Progenitor cell of endocrine pancreas (in vitro differentiated cells): ENCODE measurements at places on chromosomes 5 and 9.

DNA sequence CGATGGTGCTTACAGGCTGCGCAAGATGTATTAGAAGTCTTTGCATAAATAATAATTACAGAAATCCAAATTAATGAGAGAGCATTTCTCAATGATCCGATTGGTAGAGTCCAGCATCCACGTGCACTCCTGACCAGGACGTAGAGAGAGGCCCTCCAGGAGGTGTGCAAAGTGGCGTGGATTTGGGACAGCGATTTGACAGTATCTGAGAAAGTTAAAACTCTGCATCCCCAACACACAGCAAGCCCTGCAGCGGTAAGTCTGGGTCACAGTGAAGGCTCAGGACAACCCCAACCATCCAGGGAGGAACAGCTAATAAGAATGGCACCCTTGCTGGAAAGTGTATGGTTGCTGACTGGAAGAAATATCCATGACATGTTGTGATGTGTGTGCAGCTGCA, 180.2 kb downstream of the AUH start:
- DNase-seq = no peak

GRCh38 chr9:76519075-76519835, 60.3 kb downstream of the GCNT1 start:
- no peak for DNase-seq

- no peak for DNase-seq
Observed at GRCh38 chr5:132265336-132266030, 8.0 kb downstream of the PDLIM4 start.

GRCh38 chr9:15253786-15254185, 53.2 kb downstream of the TTC39B start:
- no peak for DNase-seq

- no peak for DNase-seq
Observed at GRCh38 chr9:105842023-105842644, 147.8 kb downstream of the TMEM38B start.

DNA sequence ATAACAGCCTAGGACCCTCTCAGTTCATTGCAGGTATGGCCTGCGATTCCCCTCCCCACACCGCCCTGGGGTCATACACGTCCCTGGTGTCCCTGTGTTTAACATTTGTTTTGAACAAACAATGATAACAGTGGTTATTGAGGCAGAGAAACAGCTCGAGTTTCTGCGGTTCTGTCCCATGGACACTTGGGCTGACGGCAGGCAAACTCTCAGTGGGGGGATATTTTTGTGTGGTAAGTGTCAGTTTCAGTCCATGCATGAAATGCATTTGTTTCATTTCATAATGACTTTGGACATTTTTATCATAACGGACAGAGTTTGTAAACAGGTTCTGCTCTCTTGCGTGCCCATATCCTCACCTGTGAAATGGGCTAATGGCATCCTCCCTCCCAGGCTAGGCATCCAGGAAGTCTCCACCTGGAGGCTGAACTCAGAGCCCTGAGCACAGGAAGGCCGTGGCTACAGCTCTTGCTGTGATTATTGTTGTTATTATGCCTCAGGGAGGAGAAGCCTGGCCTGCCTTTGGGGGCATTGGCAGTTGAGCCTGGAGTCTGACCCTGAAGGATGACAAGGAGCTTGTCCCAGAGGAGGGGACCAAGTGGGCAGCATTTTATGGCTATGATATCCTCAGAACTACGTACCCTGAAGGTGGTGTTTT, 190.9 kb downstream of the GADD45G start:
- no peak for DNase-seq

DNA sequence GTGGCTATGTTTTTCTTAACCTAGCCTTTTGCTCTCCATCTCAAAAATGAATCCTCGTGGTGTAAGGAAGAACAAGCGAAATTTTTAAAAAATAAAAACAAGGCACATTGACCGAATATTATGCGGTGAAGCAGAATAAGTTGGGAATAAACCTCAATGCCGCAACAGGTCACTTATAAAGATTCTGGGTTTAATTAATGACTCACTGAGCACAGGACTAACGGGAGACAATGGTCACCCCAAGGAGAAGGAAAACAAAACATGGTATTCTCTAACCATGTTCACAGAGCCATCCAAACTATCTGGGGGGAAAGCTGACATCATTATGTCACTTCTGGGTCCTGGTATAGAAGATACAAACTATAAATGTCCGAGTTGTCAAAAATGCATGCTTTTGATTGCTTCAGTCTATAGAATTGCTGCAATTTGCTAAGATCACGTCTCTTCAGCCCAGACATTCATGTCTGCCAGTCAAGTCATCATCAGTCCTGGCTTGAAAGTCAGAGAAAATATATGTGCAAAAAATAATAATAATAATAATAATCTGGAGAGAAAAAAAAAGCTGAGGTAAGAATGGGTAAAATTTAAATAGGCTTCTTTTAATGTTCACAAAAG, 280.6 kb downstream of the NR2F1-AS1 start:
- DNase-seq = no peak

- DNase-seq = no peak
Observed at GRCh38 chr5:89981878-89982773, 427.4 kb downstream of the CETN3 start.

DNA sequence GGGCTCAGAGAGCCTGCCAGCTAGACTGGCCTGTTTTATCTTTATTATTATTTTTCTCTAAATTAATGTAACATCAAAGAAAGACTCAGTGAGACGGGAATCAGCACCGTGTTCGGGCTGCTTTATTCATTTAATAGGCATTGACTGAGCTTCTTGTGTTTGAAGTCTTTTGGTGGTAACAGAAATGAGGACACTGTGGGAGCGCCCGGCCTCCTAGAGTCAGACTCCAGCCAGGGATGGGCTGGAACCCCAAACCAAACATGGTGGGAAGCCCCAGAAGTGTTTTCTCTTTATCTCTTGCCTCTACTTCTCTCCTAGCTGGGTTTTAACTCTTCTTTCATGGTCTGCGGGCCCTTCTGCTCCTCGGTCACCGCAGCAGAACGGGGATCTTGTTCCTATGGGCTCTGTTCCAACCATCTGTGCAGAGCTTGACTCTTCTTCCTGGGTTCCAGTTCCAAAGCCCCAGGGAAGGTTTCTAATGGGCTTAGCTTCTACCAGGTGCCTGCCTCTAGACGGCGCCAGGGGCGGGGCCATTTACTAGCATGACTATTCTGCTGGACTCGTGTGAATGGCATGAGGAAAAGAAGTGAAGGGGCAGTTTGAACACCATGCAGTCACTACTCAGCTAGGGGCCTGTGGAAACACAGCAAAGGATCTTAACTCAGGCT, 123.8 kb downstream of the FGF18 start:
- DNase-seq = no peak

DNA sequence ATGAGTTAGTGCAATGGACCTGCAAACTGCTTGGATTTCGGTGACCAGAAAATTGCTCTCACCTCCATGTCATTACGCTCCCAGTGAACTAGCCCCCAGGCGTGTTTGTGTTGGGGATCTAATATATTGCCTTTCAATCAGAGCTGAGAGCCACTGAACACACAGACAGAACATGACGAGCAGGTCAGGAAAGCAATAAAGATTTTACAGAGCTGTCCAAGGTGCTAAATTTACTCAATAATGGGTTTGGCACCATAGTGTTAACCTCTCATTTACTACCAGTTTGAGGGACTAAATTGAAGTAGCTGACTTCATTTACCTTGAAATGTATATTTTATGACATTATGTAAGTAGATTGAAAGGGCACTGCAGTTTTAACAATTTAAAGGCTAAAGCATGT, 383.0 kb downstream of the EBF1 start:
- no peak for DNase-seq

DNA sequence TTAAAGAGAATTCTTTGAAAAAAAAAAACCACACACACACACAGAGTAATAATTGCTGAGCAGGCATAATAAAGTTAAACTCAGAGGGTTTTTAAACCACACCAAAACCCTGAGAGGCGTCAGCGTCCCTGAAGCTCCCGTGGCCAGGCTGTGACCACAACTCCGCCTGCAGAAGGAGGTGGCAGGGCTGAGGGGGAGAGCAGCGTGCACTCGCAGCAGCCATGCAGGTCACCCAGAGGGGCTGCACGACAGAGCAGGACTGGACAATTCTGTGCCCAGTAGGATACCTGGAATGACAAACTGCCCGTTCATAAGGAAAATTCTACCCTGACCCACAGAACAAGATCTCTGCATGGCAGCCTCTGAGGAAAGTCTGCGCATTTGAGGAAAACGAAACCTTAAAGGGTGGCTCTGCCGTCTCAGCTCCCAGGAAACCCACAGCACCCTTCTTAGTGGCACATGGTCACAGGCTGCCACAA, 44.0 kb downstream of the ROR2 start:
- DNase-seq = no peak

DNA sequence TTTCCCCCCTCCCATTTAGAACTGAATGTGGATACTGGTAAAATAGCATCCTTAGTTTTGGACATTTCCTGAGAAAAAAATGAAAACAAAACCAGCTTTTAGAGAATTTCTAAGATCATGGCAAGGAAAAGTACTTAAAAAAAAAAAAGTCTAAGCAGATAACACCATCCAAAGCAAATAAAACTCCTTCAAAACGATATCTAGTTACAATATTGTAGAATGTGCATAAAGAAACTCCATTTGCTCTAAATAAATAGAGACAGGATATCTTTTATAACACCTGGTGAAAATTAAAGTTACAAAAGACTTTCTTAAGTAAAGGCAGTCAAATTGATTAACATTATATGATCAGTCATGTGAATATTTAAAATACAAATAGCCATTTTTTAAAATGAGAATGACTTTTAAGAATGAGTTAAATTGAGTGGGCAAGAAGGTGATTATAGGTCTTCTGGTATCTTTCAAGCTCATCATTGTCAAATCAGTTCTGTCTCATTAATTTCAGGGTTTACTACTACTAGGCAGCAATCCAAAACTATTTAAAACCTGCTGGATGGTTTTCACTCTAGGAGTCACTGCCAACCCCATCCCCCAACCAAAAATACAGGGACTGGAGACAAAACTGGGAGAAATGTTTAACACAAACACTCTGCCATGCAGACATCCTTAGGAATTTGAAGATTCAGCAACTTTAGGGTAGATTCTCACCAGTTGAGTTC, 382.6 kb downstream of the ADGRV1 start:
- DNase-seq = no peak

- DNase-seq = no peak
Observed at GRCh38 chr5:32020271-32020670, 153.8 kb downstream of the GOLPH3 start.

GRCh38 chr9:109278848-109279247, 42.0 kb downstream of the EPB41L4B start:
- no peak for DNase-seq

DNA sequence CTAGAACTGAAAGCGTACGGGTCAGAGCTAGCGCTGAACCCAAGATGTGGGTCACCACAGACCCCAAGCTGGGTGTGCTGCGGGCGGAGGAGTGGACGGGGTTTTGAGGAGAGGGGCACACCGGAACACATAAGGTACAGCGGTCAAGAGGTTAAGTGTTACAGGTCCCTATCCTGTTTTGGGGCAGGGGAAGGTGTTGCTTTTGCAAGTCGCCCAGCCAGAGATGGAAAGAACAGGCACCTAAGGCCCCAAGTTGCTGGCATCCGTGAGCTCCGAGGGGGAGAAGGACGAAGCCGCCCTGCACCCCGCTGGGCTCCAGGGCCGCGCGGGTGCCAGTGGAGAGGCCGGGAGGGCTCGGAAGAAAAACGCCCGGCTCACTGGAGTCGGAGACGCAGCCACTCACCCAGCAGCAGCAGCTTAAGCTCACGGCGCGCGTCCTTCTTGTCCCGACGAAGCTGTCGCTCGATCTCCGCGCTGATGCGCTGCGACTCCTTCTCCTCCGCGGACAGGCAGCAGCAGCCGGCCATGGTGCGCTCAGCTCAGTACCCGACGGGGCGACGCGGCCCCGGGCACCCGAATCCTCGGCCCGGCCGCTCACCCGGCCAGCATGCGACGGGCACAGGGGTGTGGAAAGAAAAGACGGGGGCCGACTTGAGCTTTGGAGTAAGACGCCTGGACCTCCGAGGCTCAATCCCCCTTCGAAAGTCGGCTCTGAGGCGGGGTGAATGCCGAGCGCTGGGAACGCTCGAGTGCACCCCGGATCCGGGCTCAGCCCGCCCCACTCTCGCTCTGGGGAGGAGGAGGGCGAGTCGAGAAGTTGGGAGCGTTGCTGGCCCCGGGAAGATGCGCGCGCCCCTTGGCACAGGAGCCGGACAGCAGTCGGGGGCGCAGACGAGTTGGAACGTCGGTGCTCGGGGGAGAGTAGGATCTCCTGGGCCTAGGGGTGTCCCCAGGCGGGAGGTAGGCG, 572 bp downstream of the GNA14 start:
- no peak for DNase-seq

DNA sequence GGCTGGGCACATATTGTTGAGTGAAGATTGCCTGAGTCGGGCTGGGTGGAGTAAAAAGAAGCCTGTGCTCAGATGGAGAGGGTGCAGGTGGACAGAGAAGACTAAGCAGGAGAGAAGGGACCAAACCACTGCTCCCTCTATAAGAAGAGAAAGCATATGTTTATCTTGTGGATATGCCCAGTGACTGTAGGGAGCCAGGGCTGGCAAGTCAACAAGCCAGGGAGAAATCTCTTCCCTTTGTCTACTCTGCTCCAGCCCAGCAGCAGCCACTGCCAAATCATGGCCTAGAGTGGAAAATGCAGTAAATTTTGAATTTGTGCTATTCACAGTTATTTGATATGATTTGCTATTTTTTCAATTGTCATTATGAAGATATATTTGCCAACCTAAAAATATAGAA, 33.2 kb upstream of the TRIM36 start:
- DNase-seq = no peak

- DNase-seq = no peak
Observed at GRCh38 chr9:109456811-109457210, 41.3 kb downstream of the PTPN3 start.
